ENCODE measurements at places on chromosomes 7 and 10.

- DNase-seq: peak; percentile 45
Observed at GRCh38 chr7:64849250-64849923, 53.7 kb upstream of the ZNF273 start.

DNA sequence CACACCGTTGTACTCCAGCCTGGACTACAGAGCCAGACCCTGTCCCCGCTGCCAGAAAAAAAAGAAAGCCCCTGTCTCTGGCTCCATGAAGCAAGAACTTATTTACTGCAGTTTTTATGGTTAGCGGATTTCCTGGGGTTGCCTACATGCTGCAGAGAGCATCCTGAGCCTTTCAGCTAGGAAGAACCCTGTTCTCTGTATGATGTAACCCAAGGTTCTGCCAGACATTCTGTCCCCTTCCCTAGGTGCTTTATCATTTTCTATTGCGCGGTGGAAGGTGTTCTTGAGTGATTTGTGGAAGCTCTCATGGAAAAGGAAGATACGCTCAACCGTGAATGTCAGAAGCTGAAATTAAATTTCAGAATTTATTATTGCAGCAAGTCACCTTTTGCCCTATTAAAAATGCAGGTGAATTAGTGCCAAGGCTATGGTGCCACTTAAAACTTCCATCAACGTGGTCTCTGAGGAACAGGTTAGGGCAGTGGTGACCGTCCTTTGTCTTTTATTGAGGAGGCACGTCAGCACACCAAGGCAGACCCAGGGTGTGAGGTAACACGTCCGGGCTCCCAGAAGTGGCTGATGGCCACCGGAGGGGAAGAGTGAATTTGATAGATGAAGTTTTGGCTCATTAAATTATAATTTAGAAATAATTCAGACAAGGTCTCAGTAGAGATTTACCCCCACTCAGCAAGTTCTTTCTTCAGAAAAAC is 273.1 kb downstream of the PHTF2 start:
- no peak for DNase-seq

DNA sequence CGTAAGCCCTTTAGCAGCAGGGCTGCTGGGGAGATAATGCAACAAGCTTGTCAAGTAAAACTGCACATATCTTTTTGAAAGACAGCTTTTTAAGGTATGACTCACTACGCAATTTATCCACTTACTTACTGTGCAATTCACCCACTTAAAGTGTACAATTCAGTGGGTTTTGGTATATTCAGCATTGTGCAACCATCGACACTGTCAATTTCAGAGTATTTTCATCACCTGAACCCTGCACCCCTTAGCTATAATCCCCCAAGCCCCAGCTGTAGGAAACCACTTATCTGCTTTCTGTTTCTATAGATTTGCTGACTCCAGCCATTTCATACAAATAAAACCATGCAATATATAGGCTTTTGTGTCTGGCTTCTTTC is 168.0 kb downstream of the PTPN20 start:
- no peak for DNase-seq

GRCh38 chr10:110077436-110078130 is 69.8 kb downstream of the ADD3 start:
- no peak for DNase-seq

- DNase-seq: no peak
Observed at GRCh38 chr7:27782849-27783248, 42.9 kb downstream of the TAX1BP1 start.

DNA sequence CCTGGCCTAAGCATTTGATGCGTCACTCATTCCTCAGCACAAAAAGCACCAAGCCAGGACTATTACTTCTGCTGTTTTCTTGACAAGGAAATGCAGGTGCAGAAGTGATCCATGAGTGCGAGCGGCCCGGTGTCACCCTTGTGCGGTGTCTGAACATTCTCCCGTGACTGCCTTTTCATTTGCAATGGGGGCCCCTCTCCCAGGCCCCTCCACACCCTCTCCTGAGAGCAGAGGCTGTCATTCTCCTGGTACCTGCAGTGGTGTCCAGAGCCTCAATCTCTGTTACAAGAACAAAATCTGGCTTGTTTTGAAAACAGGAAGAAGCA is 213.1 kb downstream of the DIP2C start:
- DNase-seq: no peak

- no peak for DNase-seq
Observed at GRCh38 chr10:21180604-21181003, 283.5 kb upstream of the NEBL start.

GRCh38 chr10:83372646-83373045 is 766.7 kb upstream of the GHITM start:
- no peak for DNase-seq

- no peak for DNase-seq
Observed at GRCh38 chr7:150398965-150399320, 19.8 kb downstream of the ZNF775 start.

- DNase-seq: no peak
Observed at GRCh38 chr7:111762211-111762610, 199.9 kb upstream of the IMMP2L start.

- no peak for DNase-seq
Observed at GRCh38 chr7:55485501-55486191, 86.7 kb downstream of the VOPP1 start.

GRCh38 chr10:93478873-93479272 is 3.3 kb downstream of the MYOF start:
- no peak for DNase-seq

DNA sequence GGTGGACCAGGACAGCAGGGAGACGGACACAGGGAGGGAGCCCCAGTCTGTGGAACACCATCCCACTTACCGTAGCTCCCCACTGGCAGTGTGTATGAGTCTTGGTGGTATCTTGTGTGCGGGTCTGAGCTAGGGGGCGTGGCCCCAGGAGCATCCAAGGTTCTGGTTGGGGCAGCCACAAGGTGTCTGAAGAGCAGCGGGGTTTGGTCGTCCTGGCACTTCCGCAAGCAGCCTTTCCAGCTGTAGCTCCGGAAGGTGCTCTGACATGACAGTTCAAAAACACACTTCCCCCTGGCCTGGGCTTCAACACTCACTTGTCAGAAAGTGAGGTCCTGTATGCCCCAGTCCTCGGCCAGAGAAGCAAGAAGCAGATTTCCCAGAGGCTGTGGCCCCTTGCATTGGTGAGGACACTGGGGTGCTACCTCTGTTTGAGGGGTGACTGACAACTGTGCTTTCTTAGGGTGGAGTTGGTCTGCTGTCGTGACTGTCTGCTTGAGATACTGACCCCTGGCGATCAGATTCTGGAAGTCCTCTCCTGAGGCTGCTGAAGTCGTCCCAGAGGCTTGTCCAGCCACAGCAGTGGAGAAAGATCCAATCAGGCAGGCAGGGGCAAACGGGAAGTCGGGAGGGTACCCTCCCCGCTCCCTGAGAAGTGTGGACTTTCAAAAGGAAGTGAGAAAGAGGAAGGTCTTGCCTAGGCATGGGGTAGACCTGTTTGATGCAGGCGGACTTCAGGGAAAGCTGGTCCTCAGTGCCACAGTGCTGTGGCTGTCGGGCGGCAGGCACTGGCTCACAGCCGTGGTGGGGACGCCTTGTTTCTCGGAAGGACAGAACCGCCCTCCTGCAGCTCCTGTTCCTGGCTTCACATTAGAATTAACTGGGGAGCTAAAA is 51.4 kb upstream of the PFKFB3 start:
- no peak for DNase-seq

DNA sequence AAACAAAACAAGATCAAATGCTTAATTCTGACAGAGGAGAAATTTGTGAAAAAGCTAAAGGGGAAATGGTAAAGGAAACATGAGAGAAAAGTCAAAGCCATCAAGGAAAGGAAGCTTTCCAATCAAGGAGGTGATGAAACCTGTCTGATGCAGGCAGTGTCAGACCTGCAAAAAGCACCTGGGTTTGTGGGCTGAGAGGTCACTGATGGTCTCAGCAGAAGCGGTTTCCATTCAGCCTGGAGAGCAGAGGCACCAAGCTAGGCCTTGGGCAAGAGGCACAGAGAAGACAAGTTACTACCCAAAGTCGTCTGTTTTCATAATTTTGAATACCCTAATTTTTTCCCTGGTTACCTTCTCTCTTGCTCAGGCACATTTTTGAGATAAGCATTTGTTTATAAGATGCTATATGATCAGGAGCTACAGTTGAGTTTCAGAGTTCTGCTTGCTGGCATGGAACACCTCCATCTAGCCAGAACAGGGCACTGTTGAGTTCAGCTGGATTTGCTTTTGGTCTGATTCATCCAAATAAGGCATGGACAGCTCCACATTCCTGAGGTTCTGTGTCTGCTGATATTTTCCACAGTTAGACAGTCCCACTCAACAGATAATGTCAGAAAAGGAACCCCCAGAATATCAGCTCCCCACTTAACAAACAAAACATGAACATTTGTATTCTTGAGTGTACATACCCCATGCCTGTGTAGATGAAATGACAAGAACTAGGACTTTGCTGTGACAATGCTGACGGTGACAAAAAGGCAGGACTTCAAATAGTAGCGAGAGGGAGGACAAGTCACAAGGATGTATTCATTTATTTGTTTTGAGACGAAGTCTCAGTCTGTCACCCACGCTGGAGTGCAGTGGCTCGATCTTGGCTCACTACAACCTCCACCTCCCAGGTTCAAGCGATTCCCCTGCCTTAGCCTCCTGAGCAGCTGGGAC is 4.9 kb upstream of the PPIA start:
- no peak for DNase-seq

DNA sequence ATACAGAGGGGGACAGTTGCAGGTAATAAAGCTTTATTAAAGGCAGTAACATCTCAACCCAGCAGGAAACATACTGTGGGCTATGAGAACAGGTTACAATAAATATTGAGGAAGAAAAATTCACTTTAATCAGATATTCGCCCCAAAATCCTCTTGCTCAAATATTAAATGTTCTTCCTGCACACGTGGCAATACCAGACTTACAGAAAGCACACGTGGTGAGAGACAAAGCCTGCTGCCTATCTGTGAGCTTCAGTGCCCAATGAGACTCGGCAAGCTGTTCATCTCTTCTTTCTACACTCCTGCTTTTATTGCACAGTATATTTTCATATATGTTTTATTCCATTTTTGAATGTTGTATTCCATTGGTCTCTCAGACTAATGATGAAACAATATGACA is 113.2 kb downstream of the OR13A1 start:
- DNase-seq: no peak

- DNase-seq: no peak
Observed at GRCh38 chr7:65509368-65510186, 135.9 kb downstream of the ZNF92 start.

DNA sequence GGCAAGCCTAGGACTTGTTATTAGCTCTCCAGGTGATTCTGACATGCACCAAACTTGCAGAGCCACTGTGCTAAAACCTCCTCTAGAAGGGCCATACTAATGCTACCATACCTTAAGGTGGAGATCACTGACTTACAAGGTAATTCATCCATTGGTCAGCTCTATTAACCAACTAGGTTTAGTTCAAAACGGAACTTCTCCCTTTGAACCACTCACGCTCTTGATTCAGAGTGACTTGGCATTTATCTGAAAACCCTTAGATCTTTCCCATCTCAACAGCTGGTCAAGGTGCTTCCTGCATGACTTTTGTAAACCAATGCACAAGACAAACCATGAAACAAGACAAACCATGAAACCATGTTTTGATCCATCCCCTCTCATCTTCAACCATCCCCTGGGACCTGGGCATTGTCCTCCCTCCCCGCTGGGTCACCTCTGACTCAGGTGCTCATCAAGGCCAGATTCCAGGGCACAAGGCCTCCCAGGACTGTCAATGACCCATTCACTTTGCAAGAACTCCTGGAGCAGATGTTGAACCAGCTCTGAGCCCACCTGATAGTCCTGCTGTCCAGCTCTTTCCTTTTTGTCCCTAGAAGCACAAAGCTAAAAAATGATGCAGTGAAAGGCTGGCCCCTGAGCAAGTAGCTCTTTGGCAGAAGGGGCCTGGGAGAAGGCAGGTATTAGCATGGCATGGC is 18.8 kb downstream of the IMPDH1 start:
- DNase-seq: no peak

GRCh38 chr7:24778543-24779282 is 21.4 kb upstream of the GSDME start:
- DNase-seq: no peak

DNA sequence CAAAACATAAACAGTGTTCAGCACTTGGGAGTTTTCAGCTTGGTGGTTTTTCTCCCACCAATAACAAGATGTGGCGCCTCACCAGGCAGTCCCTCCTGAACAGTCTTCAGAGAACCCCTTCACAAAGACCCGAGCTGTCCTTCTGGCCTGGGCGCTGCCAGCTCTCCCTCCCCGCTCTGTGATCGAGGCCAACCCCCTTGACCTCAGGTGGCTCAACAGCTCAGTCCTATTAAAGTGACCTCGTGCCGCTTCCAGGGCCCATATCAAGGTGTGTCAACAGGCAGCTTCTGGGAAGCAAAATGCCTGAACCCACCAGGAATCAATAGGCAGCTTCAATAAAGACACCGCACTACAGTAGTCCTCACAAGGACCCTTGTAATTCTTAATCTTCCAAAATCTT is 63.3 kb downstream of the CHST15 start:
- no peak for DNase-seq

DNA sequence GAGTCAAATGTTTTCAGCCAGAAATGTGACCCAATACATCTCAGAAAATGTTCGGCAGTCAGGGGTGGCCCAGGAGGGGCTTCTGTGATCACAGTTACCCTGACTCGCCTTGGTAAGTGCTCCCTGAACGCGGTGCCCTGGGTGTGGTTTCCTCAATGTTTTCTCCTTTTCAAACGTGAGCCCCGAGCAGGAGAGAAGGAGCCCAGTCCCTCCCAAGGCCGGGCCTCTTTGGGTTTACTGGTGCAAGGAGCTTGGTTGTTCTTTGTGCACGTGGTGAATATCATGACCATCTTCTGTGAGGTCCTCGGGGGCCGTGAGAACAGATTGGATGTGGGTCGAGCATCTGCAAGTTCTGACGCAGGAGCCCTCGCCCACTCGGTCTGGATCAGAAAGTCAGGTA is 55.8 kb upstream of the VIPR2 start:
- no peak for DNase-seq

GRCh38 chr7:107201795-107202450 is 33.1 kb downstream of the HBP1 start:
- DNase-seq: no peak

GRCh38 chr7:74412603-74413002 is 41.1 kb upstream of the GTF2IRD1 start:
- DNase-seq: no peak

- no peak for DNase-seq
Observed at GRCh38 chr7:28408105-28408959, 4.0 kb upstream of the CREB5 start.

DNA sequence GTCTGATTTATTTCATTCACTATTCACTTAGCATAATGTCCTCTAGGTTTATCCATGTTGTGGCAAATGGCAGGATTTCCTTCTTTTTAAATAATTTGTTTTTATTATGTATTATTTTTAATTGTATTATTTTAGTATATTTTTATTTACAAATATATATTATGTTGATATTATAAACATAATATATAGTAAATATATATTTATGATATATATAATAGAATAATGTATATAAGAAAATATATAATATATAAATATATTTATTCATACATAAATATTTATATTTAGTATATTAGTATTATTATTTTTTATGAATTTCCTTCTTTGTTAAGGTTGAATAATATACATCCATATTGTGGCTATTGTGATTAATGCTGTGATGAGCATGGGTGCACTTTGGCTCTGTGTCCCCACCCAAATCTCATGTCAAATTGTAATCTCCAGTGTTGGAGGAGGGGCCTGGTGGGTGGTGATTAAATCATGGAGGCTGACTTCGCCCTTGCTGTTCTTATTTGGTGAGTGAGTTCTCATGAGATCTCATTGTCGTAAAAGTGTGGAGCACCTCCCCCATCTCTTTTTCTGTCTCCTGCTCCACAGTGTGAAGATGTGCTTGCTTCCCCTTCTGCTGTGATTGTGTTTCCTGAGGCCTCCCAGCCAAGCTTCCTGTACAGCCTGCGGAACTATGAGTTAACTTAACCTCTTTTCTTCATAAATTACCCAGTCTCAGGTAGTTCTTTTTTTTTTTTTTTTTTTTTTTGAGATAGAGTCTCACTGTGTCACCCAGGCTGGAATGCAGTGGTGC is 52.3 kb upstream of the CYP2C18 start:
- DNase-seq: no peak

Data from HS-27A (cell line).